ENCODE measurements at places on chromosomes 2 and 18.

DNA sequence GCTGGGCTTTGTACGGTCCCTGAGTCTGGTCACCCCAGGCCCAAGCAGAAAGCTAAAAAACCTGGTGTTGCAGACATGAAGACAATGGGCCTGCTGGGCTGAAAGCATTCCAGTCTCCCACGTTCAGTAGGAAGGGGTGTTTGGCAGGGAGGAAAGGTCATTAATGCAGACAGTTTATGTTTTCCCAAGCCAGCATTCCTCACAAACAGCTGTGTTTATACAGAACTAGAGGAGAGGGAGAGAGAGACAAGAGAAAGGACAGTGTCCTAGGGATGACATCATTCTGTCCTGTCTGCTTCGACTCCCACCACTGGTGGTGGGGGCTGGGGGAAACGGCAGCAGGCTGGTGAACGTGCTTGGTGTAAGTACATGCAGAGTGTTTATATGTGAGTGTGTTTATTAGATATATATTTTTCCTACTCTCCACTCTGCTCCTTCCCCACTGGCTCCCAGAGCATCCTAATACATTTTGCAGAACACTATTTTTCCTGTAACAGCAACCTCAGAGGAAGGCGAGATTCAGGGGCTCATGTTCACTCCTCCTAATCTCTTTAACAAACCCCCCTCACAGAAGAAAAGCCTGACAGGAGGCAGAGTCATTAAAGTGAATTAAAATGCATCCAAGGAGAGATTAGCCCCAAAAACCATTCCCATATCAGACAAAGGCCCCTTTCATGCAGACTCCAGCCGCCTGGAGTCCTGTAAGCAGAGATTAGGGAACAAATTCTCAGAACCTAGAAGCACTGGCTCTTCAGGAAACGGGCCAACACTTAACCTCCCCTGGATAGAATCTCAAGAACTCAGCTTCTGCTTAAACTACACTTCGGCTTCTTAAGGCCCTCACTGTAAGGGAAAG lies 380.4 kb downstream of the TNS1 start:
- no peak for DNase-seq

GRCh38 chr2:119175517-119175916 lies 17.0 kb upstream of the C1QL2 start:
- no peak for DNase-seq

GRCh38 chr2:120915670-120916069 lies 180.0 kb downstream of the GLI2 start:
- no peak for DNase-seq

DNA sequence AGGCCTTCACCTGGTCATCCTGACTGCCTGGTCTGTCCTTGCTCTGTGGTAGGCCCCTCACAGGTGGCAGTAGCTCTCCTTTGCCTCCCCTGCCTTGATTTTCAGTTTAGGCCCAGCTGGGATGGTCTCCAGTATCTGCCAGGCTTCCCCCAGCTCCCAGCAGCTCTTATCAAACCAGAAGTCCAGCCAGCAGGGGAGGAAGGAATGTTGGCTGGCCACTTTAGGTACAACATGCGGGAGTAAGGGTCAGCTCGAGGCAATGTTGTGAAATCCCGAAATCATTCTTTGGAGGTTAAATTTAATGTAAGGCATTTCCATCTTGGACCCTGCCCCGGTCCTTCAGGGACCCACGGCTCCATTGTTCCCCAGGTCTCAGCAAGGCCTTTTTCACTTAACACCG lies 16.8 kb downstream of the ATP6V1C2 start:
- DNase-seq = no peak

- no peak for DNase-seq
Measured at GRCh38 chr2:234091432-234091879, 41.0 kb downstream of the SPP2 start.

DNA sequence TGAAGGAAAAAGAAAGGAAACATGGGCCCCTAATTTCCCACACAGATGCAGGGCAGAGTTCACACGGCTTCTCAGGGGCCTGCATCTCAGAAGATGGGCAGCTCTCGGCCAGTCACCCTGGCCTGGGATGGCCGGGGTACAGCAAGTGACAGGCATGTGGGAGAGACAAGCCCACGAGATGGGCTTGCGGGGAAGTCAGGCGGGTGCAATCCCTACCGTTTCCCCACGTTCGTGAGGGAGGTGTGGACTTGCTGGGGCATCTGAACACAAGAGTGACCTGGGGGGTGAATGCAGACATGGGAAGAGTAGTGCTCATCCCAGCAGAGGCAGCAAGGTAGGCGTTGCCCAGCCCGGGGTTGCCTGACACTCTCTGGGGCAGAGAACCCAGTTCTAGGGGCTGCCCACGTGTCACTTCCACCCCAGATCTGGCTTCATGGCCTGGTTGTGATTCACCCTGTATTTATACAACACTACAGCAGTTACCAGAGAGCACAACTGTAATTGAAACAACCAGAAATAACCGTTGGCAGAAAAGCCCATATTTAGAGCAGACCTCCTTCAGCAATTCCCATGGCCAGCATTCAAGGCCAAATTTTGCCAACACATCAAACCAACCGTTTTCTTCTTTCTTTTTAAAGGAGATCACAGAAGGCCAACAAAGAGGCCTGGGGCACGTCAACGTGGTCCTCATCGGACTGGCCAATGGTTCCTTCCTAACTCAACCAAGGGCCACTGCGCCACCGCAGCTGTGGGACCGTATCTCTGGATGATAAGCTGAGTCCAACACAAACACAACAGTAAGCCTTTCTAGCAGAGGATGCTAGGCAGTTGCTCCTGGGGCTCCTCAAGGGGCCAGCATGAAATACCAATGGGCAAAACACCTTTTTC lies 58.4 kb downstream of the PARD6G start:
- DNase-seq = no peak

DNA sequence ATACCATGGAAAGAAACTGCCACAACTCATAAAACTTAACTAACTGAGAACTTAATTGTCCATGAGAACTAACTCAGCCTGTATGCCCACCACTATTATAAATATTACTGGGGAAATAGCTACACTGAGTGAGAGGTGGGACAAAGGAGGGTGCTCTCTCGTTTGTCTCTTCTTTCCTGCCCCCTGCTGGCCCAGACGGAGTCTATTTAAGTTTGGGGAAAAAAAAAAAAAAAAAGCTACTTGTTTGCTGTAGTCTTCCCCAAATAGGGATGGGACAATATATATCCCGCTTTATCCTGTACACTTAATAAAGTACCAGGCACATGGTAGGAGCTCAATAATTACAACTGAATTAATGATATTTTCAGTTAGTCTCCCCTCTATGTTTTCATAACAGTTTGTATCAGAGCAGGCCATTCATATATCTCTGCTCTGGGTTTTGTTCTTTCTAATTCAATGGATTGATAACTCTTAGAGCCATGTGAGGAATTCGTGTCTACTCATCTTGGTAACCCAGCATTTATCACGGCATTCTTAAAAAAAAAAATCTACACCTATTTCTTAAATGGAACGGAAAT lies 647.6 kb upstream of the PKDCC start:
- DNase-seq = no peak

- no peak for DNase-seq
Measured at GRCh38 chr18:39453882-39454281, 1888.3 kb upstream of the CELF4 start.

DNA sequence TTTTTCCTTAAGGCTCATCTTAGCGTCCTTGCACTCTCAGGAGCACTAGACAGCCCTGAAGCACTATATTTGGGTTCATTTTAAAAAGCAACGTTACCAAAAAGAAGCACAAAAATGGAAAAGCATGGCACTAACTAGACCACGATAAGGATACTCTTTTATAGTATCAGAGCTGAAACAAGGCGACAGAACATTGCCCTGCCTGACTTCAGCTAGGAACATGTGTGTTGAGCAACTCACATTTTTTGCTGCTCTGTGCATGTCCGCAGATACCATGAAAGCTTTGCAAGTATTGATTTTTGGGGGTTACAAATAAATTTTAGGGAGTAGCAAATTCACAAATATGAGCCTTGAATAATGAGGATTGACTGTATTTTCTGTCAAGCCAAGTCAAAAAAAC lies 332.0 kb downstream of the PTPRM start:
- DNase-seq = no peak

- DNase-seq = no peak
Measured at GRCh38 chr2:172672114-172672513, 63.5 kb upstream of the RAPGEF4 start.

Data from stimulated activated CD8-positive, alpha-beta memory T cell treated with anti-CD3 and anti-CD28 coated beads, Interleukin-2, amount 100 ng/mL, for 1 hour (primary cell).